ENCODE measurements at places on chromosomes 11 and 22.

DNA sequence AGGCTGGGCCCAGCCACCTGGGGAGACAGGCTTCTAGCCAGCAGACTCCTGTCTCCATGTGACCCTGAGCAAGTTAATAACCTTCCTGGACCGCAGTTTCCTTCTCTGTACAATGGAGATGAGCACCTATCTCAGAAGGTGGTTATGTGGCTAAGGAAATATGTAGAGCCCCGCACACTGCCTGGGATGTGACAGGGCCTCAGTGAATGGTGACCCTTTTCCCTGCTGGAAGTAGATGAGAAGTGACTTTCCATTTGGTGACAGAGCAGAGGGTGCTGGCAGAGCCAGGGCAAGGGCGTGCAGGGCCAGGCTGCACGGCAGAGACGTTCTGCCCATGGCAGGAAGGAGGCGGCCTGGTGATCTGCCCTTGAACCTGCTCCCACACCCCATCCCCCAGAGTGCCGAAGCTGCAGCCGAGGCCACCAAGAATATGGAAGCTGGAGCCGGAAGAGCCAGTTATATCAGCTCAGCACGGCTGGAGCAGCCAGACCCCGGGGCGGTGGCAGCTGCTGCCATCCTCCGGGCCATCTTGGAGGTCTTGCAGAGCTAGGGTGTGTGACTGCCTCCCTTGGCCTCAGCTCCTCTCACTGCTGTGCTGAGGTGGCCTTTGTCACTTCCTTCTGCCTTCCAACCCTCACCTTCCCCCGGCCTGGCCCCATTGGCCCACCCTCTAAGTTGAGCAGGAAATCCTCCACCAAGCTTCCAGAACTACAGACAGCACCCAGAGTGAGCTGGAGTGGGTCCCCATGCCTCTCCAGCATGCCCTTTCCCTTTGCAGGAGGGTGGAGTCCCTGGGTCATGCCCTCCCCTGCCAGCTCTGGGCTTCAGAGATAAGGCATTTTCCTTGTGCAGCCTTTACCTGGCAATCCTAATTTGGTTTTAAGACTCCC is 13.2 kb downstream of the TKFC start:
- no peak for DNase-seq

- no peak for DNase-seq
Measured at GRCh38 chr11:108170184-108170583, 48.8 kb downstream of the ACAT1 start.

- DNase-seq: no peak
Measured at GRCh38 chr11:116387641-116388040, 385.1 kb downstream of the BUD13 start.

DNA sequence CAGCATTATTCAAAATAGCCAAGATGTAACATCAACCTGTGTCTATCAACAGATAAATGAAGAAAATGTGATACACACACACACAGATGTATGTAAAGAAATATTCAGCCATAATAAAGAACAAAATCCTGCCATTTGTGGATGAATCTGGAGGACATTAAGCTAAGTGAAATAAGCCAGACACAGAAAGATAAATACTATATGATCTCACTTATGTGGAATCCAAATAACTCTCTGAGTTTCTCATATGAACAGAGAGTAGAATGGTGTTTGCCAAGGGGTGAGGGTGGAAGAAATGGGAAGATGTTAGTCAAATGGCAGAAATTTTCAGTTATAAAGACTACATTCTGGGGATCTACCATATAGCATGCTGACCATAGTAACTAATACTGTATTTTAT is 224.2 kb downstream of the GUCY1A2 start:
- DNase-seq: no peak

Data from activated CD8-positive, alpha-beta memory T cell treated with anti-CD3 and anti-CD28 coated beads for 48 hours (primary cell).